Upper lobe of left lung (tissue), 6 donors: ENCODE measurements at places on chromosomes 3 and 15. TPM values are rescaled to one million over a fixed set of nuclear protein-coding genes. Genes with fewer than 3 reads are reported as not detected.

GOLGA6B gene
- not detected for total RNA-seq

CISH gene
- total RNA-seq: 66.9 TPM

ST6GAL1 gene
- 92.6 TPM for total RNA-seq

PLA2G4D gene
- not detected for total RNA-seq

RTP4 gene
- total RNA-seq: 5.2 TPM

- no peak for DNase-seq
These were observed 64.0 kb downstream of the KAT2B start for GRCh38 chr3:20104167-20104661.

- no peak for DNase-seq
These were observed 65.3 kb upstream of the FSTL1 start for GRCh38 chr3:120516136-120516535.

DNA sequence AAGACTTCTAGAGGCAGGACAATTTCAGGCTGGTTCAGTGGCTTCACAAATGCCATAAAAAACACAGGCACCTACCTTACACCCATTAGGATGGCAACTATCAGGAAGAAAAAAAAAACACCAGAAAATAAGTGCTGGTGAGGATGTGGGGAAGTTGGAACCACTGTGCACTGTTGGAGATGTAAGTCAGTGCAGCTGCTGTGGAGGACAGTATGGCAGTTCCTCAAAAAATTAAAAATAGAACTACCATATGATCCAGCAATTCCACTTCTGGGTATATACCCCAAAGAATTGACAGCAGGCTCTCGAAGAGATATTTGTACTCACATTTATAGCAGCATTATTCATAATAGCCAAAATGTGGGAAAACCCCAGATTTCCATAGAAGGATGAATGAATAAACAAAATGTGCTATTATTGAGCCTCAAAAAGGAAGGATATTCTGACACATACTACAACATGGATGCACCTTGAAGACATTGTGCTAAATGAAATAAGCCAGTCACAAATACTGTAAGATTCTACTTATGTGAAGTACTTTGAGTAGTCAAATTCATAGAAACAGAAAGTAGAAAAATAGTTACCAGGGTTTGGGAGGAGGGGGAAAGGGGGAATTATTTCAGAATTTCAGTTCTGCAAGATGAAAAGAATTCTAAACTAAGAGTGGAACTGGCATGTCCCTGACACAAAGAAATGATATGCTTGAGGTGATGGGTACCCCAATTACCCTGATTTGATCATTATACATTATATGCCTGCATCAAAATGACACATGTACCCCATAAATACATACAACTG is 40.9 kb downstream of the NR1D2 start:
- no peak for DNase-seq

GRCh38 chr3:65439641-65440284 is 599.0 kb downstream of the MAGI1 start:
- no peak for DNase-seq

GRCh38 chr15:70873232-70874054 is 18.8 kb downstream of the THAP10 start:
- no peak for DNase-seq

GRCh38 chr3:120421926-120422325 is 28.9 kb downstream of the FSTL1 start:
- no peak for DNase-seq

GRCh38 chr15:41133454-41133853 is 17.4 kb upstream of the INO80 start:
- no peak for DNase-seq

GRCh38 chr3:126436826-126437717 is 38.6 kb downstream of the ZXDC start:
- DNase-seq: no peak

GRCh38 chr3:151933234-151933853 is 59.9 kb downstream of the SUCNR1 start:
- DNase-seq: no peak

DNA sequence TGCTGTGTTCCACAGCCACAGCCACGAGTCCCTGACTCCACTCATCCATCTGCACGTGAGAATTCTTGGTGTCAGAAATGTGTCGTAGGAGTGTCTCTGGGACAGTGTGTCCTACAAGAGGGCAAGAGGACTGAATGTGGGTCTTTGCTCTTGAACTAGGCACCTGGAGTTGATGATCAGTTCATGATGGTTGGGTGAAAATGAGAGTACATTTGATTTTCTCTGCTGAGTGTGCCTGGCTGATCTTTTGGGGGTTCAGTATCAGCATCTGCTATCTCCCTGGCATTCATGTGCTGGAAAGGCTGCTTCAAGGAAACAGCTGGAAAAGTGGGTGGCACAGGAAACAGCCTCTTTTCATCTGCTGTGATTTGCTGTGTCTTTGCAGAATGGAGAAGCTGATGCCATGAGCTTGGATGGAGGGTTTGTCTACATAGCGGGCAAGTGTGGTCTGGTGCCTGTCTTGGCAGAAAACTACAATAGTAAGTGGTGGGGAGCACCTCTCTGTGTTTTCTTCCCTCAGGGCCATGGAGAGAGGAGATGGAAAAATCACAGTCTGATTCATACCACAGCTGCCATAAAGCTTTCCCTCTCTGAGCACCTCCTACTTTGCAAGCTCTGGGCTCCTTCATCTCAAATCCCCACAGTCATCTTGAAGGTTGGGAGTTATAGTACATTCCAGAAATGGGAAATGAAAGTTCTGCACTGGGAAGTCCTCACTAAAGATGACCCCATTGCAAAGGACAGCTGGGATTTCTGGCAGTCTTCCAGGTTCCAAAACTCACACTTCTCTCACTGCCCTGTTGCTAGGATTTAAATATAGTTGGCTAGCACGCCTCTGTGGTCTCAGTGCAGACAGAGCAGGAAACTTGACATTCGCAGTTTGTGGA is 17.8 kb downstream of the TF start:
- DNase-seq: no peak

DNA sequence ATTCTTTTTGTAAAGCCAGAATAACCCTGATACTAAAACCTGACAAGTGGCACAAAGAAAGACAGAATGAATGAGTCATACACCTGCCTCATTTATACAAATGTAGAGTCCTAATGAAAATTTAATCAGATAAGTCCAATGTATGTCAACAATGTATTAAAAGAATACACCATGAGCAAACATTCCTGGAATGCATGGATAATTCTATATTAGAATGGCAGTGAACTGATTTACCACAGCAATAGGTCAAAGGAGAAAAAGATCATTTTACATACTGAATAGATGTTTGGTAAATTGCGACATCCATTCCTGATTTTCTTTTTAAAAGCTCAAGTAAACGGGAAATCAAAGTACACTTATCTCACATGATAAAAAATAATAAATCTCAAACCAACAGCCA is 11.2 kb upstream of the LOXL1 start:
- no peak for DNase-seq
